ENCODE measurements at places on chromosomes 5 and 9.

DNA sequence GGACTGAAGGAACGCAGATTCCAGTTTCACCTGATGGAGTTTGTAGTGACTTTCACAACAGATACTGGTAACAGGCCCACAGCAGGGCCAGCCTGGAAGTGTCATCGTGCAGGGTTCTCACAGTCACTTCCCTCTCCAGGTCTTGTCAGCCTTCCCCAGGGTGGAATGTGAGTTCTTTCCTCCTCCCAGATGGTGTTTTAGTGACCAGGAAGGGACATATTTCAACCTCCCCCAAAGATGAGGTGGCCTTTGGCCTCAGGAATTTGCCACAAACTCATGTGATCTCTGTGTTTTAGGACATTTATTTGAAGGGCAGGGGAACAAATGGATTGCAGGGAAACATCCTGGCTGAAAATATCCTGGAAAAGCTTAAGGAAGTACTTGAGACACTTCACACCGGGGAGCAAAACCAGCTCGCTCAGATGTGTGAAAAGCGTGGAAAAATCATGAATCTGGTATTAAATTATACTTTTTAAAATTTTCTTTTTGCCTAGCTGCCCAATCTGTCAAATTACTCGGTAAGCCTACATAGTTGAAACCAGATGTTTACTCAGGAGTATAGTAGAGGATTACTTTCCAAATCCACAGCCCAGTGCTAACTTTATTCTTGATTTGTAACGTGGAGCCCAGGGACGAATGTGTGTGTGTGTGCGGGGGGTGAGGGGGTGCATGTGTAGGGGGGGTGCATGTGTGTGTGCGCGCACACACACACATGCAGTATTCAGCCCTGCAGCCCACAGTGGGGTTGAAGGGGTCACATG is 66.8 kb downstream of the PTPDC1 start:
- DNase-seq: no peak

DNA sequence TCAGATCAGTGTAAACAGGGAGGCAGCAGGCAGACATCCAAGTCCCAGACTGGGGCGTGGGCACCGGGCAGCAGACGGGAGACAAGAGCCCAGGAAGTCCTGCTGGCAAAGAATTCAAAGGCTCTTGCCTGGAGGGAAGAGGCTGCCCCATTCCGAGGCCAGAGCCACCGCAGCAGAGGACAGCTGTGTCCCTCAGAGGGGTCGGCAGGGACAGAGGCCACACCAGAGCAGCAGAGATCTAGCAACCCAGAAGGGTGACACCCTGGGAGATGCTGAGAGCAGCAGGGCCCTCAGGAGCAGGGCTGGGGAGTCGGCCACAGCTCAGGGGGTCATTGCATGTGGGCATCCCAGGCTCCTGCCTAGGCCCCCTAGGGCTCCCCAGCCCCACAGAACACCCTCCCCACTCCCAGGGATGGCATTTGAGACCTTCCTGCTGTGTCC is 29.1 kb downstream of the ADAMTS2 start:
- no peak for DNase-seq

DNA sequence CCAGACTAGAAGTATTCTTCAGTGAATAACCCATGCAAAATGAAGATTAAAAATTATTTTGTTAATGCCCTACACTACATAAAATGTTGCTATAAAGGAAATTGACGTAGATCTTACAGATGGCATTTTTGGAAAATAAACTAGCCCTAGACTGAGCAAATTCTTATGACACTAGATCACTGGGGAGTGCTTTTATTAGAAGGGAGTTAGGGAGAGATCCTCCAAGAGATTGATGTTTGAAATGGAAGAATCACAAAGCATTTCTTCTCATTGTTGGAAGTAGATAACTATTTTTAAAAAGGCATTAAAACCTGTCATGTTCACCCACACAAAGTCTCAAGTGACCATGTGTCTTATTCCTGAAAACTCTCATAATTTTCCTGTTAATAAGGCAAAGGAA is 351.1 kb upstream of the TLE4 start:
- no peak for DNase-seq

- DNase-seq: peak; percentile 77
Observed at GRCh38 chr5:74232276-74232675, 408.3 kb downstream of the ENC1 start.
